ENCODE measurements at places on chromosomes 5 and 9.

DNA sequence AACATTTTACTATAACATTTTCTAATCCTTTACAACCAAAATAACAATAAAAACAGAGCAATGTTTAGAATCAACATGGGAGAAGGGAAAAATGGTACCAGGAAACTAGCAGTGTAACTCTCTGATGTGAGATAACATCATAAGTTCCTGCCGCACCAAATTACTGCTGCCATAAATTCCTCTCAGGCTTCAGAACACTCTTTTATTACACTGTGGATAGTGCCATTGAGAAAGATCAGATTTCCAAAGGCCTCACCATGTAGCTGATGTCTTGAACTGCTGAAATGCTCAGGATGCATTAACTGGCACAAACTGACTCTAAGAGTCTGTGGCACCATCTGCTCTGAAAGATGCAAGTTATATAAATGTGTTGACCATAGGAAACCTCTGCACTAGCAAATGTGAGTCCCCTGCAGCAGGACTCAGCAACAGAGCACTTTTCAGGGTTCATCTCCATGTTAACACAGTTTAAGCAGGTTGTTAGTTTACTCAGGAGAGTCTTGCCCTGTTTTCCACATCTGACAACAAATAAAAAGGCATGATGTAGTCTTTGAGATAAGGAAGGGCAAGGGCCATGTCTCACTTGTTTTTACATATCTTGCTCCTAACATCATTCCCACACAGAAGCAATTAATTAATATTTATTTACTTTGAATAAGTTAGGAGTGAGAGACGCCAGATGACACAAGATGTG is 218.1 kb downstream of the CETN3 start:
- DNase-seq: no peak

GRCh38 chr9:134163371-134164196 is 780 bp downstream of the RNU6ATAC start:
- DNase-seq: peak; percentile 48

- peak; percentile 69 for DNase-seq
These were observed 149.1 kb upstream of the KLF4 start for GRCh38 chr9:107638521-107639310.

- no peak for DNase-seq
These were observed 241.0 kb downstream of the PTPRD start for GRCh38 chr9:10371824-10372223.

GRCh38 chr5:129172580-129172979 is 78.0 kb downstream of the ISOC1 start:
- DNase-seq: no peak

DNA sequence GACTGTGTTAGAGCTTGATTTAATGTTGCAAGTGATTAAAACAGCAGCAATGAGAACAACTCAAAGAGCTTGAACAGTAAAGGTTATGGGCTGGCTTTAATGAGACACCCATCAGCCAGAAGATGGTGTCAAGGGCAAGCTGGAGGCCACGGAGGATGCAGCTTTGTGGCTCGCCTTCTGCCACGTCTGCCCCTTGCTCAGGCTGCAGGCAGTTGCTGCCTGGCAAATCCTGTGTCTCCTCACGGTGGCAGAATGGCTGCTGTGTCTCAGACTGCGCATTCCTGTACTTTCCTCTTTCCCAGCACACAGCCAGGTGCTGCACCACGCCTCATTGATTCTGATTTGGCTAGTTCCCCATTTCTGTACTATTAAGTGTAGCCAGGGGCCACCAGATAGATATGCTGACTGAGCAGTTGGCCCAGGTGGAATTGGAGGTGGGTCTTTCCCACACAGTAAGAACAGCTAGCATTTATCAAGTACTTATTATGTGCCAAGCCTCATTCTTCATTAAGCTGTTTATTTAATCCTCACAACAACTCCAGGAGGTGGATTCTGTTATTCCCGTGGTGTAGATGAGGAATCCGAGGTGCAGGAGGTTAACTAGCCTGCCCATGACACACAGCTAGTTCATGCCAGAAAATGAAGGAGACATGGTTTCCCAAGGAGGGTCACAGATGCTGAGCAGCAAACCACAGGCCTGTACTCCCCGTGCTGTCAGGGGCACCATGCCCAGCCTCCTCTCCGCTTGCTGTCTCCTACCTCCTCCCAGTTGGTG is 3.5 kb downstream of the NXNL2 start:
- no peak for DNase-seq

DNA sequence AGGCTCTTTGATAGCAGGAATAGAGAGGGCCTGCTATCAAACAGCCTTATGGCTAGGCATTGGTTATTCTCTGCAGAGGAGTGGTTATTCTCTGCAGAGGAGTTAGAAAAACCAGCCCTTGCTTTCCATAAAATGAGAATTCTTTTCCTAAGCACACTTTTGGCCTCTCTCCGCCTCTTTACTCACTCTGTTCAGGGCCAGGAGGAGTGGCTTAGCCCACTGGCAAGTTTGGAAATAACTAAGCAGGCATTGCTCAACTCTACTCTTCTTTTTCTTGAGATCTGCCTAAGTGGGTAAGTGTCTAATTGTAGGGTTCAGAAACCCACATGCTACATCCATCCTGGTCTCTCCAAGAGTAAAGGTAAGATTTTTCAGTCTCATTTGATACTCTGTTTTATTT is 341.7 kb downstream of the KIAA0825 start:
- DNase-seq: no peak

DNA sequence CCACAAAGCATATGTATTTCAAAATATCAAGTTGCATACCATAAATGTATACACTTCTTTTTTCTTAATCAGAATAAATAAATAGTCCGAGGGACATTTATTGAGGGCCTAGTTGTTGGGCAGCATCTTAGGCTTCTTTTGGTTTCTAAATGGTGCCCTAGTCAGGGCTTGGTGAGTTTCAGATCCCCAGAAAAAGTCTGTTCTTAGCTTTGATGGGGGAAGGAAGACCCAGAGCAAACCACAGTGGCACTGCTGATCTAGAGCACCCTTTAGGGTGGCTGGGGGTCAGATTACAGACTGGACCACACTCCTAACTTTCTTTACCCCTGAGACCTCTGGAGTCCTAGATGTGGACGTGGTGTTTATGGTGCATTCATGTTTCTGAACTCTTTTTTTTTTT is 97.8 kb downstream of the C9orf152 start:
- no peak for DNase-seq

GRCh38 chr9:80698725-80699410 is 990.5 kb downstream of the TLE1 start:
- DNase-seq: no peak

GRCh38 chr5:177595991-177596774 is 3.7 kb upstream of the B4GALT7 start:
- DNase-seq: no peak

GRCh38 chr5:95731571-95732554 is 727 bp downstream of the RHOBTB3 start:
- no peak for DNase-seq

DNA sequence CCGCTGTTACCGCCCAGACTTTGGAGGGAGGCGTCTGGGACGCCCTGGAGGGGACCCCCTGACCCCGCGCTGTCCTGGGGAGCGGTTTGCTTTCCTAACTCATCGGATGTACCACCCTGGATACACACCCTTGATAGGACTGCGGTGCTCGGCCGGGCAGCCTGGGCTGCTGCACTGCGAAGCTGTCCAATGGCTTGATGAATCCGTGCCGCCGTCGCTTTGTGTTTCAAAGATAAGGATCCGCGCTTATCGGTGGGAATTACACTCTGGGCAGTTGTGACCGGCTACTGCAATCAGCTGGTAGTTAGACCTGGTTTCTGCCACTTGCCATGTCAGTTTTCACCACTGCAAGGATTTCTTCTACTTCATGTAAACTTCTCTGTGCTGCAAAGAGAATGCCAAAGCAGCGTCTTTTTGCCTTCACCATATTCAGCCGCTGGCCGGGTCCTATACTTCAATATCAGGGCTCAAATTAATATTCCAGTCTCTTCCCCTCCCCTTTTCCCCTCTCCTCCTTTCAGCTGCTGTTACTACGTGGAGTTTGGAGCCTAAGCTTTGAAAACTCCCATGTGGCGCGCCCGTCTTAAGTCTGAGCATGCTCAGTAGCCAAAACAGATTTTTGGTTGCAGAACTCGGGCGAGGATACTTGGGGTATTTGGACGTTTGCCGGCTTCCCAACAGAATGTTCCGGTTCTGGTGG is 727 bp downstream of the SMAD5 start:
- DNase-seq: peak; percentile 59

Measured in AG08396 (cell line).